GM04503 (cell line): ENCODE measurements at places on chromosomes 3 and 15.

GRCh38 chr15:71237456-71238188, 122.4 kb downstream of the THSD4 start:
- DNase-seq = peak; percentile 89

- DNase-seq = no peak
Measured at GRCh38 chr3:52488746-52489145, 6.4 kb upstream of the STAB1 start.

- DNase-seq = no peak
Measured at GRCh38 chr3:63900010-63900409, 12.2 kb downstream of the SCAANT1 start.

DNA sequence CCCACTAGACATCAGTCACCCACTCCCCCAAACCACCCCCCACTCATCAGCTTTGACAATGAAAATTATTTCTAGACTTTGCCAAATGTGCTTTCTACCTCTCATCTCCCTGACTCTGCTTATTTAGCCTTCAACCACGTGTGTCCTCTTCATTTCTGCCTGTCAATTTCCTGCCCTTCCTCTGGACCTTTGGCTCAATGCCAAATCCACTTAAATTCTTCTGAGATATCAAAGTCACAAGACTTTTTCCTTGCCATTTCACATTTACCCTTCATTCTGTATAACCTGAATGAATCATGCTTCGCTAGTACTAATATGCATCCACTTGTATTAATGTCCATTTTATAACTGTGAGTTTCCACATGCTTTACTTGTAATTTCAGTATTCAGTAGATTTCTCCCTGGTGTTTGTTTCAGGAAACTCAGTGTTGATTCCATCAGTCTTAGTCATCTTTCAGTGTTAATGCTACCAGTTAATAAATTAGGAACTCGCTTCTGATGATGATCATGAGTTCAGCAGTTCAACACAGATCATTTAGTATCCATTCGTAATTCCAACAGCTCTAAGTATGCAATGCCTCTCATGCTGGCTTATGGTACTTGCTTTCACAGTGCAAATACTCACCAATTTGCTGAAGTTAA, 128.2 kb upstream of the OSTN start:
- DNase-seq = no peak

GRCh38 chr15:100981086-100981485, 61.9 kb downstream of the LRRK1 start:
- no peak for DNase-seq

DNA sequence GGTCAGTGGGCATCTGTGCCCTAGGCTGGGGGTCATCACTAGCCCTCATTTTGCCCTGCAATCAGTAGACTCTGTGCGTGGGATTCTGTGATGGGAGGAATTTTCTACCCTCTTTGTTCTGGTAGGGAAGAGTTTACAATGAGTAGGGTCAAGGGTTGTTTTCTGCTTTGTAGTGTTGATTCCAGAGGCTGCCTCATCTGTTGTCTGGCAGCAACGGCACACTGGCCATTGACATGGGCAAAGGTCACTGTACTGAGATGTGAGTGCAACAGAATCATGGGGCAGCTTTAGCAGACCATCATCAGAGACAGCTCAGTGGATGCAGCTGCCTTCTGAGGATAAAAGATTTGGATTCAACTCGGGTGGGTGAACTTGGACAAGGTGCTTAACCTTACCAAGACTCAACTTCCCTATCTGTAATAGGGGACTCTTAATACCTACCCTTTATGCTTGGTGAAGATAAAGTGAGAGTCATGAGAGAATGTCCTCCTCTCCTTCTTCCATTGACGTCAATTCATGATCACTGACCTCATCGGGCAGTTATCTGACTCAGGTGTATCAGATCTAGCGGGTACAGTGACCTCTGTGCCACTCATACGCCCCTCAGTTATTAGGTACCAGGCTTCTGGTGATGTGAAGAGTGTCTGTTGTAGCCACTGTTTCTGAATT, 127.5 kb downstream of the RPLP1 start:
- no peak for DNase-seq

- DNase-seq = no peak
Measured at GRCh38 chr3:15796771-15797641, 773 bp downstream of the ANKRD28 start.

GRCh38 chr3:13317596-13318320, 102.4 kb downstream of the NUP210 start:
- no peak for DNase-seq

DNA sequence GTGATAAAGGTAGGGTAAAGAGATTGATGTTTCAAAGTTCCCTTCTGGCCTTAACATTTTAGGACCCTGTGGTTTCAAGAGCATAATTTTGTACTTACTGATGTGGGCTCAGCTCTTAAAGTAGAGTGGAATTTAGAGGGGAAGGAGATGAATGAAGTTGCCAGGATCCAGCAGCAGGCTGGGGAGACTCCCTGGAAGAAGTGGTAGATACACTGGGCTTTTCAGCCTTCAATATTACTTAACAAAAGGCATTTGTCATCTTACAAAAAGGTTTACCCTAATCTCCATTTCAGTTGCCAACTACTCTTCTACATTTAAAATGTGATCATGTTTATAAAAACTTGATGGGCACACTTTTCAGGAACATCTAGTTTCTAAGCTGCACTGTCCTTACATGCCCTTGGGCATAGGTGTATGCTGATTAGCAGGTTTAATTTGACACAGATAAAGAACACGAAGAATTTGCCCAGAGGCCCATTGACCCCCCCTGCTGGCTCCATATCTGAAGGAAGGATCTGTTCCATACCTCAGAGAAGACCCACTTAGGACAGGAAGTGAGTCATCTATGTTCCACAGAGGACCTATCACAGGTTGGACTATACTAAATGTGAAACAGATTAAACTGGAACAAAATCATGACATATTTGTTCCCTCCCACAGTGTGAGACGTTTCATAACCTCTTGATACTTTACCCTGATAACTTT, 93.0 kb upstream of the LPP start:
- no peak for DNase-seq

GRCh38 chr15:36878684-36879262, 221.6 kb downstream of the MEIS2 start:
- no peak for DNase-seq

GRCh38 chr3:72789786-72790185, 58.5 kb downstream of the SHQ1 start:
- DNase-seq = no peak

DNA sequence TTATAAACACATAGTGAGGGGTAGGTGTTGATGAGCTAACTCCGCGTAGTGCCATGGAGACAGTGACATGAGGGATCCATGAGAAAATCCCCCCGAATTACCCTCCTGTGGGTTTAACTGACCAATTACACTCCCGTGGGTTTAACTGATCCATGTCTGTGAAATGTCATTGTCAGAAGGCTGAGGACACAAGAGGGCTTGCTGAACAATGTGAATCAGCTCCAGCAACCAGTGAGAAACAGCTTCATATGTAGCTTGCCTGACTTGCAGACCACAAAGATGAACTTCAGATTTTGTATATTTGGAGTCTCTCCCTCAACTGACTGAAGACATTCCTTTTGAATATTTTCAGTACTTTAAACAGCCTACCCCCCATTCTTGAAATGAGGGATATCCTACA, 144.9 kb downstream of the FBN1 start:
- DNase-seq = peak; percentile 33

- no peak for DNase-seq
Measured at GRCh38 chr3:28243424-28244106, 2.1 kb downstream of the CMC1 start.

GRCh38 chr3:178084938-178085816, 451.1 kb upstream of the KCNMB2 start:
- DNase-seq = no peak

- DNase-seq = peak; percentile 91
Measured at GRCh38 chr3:150469031-150469930, 61.2 kb downstream of the TSC22D2 start.

DNA sequence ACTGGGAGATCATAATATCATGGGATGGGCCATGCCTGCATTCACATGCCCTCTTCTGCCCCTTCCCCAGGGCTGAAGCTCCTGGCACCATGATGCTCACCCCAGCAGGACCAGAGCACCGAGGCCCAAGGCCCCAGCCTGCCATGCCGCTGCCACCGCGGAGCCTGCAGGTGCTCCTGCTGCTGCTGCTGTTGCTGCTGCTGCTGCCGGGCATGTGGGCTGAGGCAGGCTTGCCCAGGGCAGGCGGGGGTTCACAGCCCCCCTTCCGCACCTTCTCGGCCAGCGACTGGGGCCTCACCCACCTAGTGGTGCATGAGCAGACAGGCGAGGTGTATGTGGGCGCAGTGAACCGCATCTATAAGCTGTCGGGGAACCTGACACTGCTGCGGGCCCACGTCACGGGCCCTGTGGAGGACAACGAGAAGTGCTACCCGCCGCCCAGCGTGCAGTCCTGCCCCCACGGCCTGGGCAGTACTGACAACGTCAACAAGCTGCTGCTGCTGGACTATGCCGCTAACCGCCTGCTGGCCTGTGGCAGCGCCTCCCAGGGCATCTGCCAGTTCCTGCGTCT, 5.6 kb downstream of the PLXNA1 start:
- DNase-seq = no peak

DNA sequence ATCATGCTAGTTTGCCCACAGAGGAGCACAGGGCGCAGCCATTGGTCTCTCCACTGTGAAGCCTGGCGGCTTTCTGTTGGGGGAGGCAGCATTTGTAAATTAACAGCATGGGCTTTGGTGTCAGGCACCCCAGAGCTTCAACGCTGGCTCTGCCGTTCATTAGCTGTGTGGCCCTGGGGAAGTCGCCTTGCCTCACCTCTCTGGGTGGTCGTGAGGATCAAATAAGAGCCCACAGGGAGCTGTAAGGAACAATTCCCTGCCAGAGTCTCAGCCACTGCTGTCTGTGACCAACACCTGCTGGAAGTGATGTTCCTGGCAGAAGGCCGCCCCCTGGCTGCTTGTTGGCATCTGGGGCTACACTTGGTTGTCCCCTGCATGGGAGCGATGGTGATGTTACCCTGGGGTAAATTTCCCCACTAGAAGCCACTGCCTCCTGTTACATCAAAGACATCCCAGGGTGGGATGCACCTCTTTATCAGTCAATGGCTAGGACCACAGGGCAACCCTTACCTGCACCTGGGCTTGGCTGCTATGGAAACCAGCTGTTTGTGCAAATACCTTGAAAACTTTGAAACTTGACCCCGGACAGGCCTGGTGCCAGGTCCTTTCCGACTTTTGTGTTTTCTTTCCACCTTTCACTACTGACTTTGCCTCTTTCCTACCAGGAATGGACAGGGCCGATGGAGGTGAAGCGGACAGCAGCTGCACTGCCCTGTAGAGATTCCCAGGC, 36.9 kb downstream of the DNASE1L3 start:
- no peak for DNase-seq

- DNase-seq = no peak
Measured at GRCh38 chr15:39432912-39433348, 147.9 kb upstream of the THBS1 start.

DNA sequence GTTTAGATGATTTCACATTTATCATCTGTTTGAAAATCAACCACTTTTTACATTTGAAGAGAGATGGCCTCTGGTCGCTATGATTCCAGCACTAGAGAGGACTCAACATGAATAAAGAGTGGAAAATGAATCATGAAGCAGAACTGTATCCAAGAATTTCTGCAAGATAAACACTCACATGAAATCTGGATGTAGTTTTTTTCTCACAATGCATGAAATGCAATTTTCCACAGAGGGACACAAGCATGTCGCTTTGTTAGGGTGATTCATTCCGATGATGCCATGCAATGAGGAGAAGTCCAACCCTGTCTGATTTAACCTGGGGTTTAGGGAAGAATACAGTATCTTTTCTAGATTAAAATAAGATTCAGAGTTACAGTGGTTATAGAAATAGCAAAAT, 50.4 kb upstream of the ADCY5 start:
- peak; percentile 38 for DNase-seq

DNA sequence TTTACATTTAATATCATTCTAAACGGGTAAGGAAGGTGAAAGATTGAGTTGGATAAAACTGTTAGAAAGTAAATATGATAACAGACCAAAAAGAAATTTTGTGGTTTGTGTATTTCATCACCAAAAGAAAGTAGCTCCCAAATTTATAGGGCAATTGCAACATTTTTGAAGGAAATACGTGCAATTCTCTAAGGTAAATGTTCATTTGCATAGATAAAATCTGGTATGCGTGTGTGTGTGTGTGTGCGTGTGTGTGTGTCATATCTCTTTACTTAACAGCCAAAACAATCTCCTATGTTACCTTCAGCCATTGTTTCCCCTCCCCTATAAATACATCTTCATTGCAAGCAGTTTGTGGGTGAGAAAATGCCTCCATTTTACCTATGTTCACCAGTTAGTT, 208.4 kb downstream of the TNIK start:
- DNase-seq = no peak

DNA sequence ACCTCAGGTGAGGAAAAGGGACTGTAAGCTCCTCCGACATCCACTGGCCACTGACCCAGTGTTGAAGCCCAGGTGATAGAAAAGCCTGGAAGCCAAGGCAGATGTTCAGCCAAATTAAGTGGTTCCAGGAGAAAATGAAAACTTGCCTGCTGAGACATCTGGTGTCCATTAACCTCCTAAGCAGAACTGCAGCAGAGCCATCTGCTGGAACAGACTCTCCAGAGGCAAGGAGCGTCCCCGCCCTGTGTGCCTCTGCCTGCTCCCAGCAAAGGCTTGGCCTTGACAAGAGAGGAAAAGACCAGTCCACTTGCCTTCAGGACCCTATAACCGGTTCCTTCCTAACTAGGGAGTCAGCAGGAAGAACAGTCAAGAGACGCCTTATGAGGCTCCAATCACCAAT, 48.2 kb downstream of the SRGAP3 start:
- DNase-seq = no peak

DNA sequence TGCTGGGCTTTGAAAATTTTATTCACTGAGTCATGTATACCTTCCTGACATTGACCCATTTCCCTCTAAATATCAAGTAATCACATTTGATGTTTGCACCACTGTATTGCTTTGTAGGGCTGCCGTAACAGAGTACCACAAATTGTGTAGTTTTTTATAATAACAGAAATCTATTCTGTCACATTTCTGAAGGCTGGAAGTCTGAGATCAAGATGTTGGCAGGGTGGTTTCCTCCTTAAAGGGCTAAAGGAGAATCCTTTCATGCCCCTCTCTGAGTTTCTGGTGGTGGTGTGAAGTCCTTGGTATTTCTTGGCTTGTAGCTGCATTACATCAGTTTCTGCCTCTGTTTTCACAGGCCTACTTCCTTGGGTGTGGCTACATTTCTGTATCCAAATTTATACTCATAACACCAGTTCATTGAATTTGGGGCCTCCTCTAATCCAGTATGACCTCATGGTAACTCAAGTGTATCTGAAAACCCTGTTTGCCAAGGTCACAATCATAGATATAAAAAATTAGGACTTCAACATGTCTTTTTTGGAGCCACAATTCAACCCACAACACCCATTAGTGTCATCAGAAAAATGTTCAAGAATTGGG, 29.1 kb upstream of the ST6GAL1 start:
- no peak for DNase-seq

GRCh38 chr3:185896636-185897035, 41.2 kb downstream of the TRA2B start:
- no peak for DNase-seq

GRCh38 chr3:134892761-134893160, 97.7 kb downstream of the EPHB1 start:
- DNase-seq = no peak
